ENCODE measurements at places on chromosomes 6 and 20.

- no peak for DNase-seq
Measured at GRCh38 chr6:54050750-54051149, 60.5 kb upstream of the MLIP start.

- peak; percentile 91 for DNase-seq
Measured at GRCh38 chr6:26017632-26017966, 55.0 kb downstream of the TRIM38 start.

DNA sequence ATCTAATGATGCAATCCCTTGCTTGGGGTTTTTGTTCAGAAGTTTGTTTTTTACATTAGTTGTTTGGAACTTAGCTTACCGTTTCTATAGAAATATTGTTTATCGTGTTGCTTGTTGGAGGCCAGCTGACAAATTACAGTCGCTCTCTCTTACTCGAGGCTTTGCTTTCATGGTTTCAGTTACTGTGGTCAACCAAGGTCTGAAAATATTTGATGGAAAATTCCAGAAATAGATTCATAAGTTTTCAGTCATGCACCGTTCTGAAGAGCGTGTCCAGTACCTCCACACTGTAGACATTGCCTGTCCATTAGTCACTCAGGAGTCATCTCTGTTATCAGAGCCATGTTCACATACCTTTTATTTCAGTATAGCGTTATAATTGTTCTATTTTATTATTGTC lies 47.9 kb downstream of the DEK start:
- peak; percentile 89 for DNase-seq

- DNase-seq = peak; percentile 48
Measured at GRCh38 chr20:23265226-23265625, 85.4 kb upstream of the NXT1 start.

- DNase-seq = no peak
Measured at GRCh38 chr6:128171182-128171581, 270.3 kb upstream of the THEMIS start.

DNA sequence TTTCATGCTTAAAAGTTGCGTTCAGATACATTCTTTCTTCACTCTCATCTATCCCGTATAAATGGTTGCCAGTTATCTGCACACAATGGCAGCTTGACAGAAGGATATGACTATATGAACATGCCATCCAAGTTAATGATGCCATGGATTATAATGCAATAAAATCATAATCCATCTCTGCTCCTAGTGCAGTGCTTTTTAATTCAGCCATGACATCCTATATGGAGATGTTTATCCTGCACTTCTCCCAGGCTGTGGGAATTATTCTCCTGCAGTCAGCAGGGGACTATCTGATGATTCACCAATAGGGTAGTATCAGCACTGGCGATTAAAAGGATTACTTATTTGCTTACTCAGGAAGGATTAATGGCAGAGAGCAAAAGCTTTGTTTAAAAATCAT lies 273.8 kb downstream of the SAMD5 start:
- peak; percentile 59 for DNase-seq

DNA sequence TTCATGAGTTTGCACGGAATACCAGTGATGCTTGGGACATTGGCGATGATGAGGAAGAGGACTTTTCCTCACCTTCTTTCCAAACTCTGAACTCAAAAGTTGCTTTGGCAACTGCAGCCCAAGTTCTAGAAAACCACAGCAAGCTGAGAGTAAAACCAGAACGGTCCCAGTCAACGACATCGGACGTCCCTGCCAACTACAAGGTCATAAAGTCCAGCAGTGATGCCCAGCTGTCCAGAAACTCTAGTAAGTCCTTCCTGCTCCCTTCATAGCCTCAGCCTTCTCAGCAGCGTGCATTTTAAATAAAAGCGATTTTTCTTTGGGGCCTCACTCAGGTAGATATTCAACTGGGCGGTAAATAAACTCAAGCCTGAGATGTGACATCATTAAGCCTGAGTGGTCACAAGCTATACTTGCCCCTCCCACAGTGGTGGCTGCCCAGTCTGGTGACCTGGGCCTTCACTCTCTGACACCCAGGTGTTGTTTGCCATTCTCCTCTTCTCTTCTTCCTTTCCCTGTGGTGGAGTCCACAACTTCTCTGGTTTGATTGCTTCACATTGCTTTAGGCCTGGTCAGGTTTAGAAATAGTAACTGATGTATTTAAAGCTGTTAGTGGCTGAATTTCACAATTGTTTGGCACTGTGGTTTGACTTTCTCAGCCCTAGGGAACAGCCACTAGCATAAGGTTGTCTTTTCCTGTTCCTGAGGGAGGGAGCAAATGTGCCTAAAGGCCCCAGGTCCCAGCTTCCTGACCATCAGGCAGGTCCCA lies 21.6 kb upstream of the TMEM217 start:
- DNase-seq = peak; percentile 42

GRCh38 chr6:145254649-145255401 lies 480.5 kb downstream of the EPM2A start:
- no peak for DNase-seq

DNA sequence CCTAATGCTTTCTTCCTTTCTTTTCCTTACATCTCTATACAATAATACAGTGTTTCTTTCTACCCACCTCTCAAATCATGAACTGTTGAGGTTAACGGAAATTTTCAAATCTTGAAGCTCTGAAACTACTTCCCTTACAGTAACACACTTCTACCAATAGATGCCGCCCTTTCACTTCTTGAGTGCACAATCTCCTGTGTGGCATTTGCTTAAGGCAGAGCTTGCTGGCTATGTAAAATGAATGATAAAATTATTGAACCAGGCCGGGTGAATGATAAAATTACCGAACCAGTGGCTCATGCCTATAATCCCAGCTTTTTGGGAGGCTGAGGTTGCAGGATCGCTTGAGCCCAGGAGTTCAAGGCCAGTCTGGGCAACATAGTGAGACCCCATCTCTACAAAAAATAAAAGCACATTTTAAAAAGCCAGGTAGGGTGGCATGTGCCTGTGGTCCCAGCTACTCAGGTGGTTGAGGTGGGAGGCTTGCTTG lies 56.8 kb downstream of the KCNS1 start:
- peak; percentile 82 for DNase-seq

GRCh38 chr6:105929626-105930025 lies 156.5 kb upstream of the PRDM1 start:
- no peak for DNase-seq

DNA sequence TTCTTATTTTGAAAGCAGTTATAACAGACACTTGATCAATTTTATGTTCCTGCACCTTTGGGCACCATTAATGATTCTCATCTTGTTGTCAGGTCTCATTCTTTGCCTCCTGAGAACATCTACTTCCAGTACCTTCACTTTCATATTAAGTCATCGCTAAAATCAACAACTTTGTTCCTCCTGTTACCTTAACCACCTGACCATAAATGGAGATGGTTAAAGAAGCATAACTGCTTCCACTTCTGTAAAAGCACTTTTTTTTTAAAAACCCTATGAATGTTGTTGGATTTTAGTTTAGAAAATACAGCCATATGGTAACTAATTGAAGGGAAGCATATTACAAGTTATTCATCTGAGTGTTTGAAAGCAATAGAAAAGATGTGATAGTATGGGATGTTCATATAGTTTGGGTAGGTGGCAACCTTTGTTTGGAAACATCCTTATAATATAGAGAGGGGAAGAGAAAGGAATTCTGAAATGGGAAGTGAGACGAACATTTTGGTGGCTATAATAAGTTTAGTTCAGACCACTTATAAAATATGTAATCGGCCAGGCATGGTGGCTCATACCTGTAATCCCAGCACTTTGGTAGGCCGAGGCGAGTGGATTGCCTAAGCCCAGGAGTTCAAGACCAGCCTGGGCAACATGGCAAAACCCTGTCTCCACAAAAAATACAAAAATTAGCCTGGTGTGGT lies 53.9 kb downstream of the AFG1L start:
- no peak for DNase-seq

- DNase-seq = no peak
Measured at GRCh38 chr20:8720089-8720488, 348.8 kb upstream of the PLCB4 start.

DNA sequence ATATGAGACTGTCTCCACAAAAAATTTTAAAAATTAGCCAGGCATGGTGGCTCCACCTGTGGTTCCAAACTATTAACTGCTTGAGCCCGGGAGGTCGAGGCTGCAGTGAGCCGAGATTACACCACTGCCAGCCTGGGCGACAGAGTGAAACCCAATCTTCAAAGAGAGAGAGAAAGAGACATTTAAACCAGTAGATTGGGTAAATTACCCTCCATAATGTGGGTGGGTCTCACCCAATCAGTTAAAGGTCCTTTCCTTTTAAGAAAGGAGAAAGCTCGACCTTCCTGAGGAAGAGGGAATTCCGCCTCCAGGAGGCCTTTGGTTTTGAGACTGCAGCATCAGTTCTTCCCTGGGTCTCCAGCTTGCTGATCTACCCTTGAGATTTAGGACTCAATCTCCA lies 25.2 kb upstream of the SCML4 start:
- DNase-seq = no peak

DNA sequence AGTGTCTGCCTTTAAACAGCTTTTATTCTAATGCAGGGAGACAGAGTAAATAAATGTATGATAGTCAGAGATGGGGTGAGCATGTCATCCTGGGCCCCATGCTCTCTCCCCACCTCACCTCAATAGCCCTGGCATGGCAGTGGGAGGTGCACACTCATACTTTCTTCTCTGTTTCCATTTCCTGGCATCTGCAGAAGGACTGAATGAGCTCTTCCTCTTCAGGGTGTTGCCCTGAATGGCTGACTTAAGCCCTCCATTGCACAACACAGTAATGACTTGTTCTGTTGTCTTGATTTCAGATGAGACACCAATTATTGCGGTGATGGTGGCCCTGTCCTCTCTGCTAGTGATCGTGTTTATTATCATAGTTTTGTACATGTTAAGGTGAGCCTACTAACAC lies 57.0 kb upstream of the GNRH2 start:
- DNase-seq = no peak

DNA sequence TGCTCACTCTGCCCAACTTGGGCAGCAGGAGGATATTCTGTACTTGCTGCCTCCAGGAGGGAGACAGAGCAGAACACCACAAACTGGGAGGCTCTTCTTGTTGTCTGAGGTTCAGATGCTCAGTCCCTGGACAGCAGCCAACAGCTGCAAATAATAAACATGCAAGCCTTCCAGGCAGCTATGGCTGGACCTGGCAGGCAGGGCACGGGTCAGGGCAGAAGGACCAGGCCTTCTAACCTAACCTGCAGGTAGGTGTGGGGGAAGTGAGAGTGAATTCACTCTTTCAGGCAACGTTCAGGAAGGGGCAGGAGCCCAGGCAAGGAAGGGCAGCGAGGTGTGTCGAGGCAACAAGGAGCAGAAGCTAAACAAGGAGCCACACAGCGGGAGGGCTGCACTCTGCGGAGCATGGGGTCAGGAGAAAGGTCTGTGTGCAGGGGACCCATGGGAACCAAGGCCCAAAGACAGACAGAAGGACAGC lies 31.5 kb downstream of the NINL start:
- DNase-seq = peak; percentile 63

GRCh38 chr20:24147961-24148360 lies 159.4 kb upstream of the GGTLC1 start:
- no peak for DNase-seq

DNA sequence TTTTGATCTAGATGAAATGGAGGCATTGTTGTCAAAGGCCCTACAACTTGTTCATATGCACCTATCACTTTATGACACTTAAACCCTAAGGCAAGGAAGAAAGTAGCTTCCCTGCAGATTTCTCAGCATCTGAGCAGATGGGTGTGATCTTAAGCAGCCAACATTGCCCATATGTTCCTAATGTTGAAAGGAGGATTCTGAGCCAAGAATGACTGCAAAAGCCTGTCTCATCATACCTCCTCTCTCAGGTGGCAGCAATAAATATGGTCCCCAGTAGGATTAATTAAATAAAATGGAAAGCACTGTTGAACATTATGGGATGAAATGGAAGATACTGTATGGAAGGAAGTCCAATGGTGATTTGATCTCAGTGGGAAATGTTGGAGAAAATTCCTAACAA lies 538.1 kb upstream of the MAN1A1 start:
- no peak for DNase-seq

DNA sequence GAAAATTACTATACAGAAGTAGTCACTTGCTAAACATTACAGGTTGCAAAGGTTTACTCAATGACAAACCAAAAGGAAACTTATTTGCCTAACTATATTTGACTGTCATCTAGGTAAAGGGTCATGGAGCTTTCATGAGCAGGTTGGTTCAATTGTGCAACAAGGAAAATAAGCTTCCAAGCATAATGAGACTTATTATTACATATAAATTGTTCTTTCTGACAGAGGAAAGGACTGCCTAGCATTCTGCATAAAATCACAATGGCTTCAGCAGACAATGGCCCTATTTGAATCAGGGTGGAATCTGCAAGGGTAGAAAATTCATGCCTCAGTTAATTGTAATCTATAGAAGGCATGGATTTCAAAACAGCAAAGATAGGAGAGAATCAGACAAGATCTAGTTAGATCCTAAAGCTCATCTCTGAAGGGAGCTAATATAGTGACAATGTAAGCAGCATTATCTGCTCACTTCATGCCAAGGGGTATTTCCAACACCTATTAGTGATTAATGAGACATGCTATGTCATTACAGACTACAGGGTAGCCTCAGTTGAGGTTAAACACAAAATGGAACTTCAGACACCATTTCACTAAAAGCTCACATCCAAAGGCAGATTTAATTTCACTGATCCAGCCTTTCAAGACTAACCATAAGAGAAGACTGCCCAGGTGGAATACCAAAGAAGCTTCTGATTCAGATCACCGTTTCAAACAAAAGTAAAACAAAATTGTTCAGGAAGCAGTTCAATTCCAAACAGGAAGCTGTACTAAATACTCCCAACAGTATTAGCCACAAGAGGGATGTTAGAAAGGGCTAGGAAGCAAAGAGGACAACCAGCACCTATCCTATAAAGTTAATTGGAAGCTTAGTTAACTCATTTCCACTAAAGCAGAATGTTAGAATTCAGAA lies 8.5 kb downstream of the STAU1 start:
- DNase-seq = no peak

- peak; percentile 95 for DNase-seq
Measured at GRCh38 chr20:12166053-12166717, 248.5 kb downstream of the BTBD3 start.

GRCh38 chr20:57392512-57393271 lies 1.5 kb downstream of the RBM38 start:
- DNase-seq = no peak

- DNase-seq = no peak
Measured at GRCh38 chr20:57243480-57244220, 22.8 kb downstream of the BMP7 start.

GRCh38 chr20:57630061-57630460 lies 9.8 kb upstream of the ZBP1 start:
- no peak for DNase-seq

DNA sequence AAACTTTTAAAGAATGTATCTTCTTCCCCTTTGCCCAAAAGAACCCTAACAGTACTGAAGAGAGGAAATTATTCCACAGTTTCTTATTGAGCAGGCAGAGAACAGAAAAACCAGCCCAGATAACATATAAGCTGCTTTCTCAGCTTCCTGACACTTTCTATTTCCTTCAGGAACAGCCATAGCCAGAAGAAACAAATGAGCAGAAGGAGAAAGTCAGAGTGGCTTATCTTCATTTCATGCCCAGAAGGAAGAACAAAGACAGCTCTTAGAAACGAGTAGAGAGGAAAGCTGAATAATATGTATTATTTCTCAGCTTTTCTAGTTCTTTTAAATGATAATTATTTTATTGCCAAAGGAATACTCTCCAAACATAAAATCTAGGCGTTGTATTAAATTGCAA lies 793.7 kb downstream of the GRIK2 start:
- no peak for DNase-seq

GRCh38 chr20:51525241-51526105 lies 17.0 kb downstream of the NFATC2 start:
- DNase-seq = peak; percentile 26

- no peak for DNase-seq
Measured at GRCh38 chr6:75621846-75622245, 20.2 kb downstream of the SENP6 start.
